ENCODE measurements at places on chromosomes 13 and 19.
A peak's percentile ranks its signal among the peaks of the same experiment; 100 is the strongest.

GRCh38 chr19:7819337-7819736 is 10.7 kb upstream of the EVI5L start:
- no peak for DNase-seq

DNA sequence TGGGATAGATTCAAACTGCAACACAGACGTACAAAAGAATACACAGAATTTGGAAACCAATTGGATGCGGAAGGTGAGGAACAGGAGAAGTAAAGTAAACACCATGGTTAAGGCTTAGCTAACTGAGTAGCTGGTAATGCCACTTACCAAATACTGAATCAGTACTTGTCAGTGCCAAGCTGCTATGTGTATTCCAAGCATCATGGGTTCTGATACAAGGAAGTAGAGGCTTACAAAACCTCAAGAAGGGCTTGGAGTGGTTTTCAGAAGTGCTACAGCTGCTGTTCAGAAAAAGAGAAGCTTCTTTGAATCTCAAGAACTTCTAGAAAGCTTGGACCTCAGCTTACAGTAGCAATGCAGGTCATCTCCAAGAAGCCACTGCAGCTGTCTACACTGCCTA is 35.9 kb upstream of the DCT start:
- DNase-seq: no peak

GRCh38 chr13:80010846-80011245 is 330.1 kb downstream of the SPRY2 start:
- no peak for DNase-seq

DNA sequence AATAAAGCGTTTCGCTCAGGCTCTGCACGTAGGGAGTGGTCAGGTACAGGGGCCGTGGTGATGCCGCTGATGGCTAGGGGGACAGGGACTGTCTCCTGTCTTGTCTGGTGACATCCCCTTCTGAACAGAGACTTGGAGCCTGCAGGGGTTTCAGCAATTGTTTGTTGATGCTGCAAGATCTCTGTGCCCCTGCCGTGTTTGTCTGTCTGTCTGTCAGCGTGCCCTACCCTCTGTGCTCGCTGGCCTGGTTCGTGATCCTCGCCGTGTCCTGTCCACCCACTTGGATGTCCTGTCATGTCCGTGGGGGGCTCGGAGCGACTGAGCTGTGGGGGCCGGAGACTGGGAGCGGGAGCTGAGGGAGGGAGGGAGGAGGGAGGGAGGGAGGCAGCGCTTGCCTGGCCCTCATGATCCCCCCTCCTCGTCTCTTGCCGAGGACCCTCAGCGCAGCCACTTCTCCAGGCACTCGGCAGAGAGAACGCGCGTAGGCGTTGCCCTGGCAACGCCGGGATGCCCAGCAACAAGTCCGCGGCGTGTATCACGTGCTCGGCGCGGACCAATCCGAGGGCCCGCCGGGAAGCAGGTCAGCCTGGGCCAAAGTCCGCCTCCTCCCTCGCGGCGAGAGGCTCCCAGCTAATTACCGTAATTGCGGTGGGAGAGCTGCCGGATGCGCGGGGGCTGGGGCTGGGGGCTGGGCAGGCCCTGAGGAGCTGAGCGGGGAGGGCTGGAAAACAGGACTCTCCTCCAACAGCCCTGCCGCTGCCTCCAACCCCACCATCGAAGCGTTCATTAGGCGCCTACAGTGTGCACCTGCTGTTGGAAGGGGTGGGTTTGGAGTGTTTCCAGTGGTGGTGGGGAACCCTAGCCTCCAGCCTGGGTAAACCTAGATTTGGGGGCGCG is 31.9 kb upstream of the FEM1A start:
- peak; percentile 21 for DNase-seq

DNA sequence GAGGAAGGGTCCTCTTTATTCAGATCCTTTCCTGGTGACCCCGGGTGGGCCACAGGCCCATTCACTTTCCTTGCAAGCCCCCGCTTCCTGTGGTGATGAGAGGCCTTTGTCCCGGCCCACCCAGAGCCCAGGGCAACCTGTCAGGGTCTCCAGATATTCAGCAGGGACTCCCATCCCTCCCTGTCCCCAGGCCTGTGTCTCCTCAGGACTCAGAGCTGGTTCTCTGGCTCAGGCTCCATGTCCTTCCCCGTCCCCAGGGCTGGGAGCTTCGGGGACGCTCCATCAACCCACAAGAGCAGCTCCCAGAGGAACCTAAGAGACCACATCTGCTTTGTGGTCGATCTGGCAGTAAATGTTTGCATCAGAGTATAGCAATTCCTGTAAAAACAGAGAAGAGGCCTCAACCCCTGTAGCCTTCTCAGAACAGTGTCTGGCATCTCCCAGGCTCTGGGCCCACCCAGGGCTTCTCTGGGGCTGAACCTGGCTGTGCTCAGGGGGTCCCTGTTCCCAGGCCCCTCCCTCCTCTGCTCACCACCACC is 7.8 kb downstream of the CEACAM4 start:
- DNase-seq: no peak

GRCh38 chr13:100473087-100473486 is 115.5 kb downstream of the GGACT start:
- DNase-seq: no peak

DNA sequence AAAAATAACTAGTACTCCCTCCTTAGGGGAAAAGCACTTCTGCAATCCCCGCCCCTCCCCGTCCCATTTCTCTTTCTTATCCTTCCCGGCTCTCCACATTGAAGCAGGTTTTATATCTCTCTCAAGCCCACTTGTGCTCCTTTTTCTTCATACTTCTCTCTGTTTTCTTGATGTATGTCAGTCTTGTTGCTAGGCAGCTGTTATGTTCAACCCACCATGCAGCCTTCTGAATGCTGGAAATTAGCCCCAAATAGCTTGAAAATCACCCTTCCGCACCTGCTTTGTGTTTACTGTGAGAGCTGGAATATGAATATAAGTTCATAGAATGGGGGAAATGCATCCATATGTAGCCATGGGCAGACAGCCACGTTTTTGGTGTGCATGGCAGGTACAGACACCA is 461.4 kb downstream of the MYO16 start:
- DNase-seq: no peak

- DNase-seq: no peak
These were observed 14.2 kb upstream of the RASA3 start for GRCh38 chr13:114146629-114147028.

GRCh38 chr19:4063369-4064148 is 3.1 kb downstream of the ZBTB7A start:
- DNase-seq: no peak

DNA sequence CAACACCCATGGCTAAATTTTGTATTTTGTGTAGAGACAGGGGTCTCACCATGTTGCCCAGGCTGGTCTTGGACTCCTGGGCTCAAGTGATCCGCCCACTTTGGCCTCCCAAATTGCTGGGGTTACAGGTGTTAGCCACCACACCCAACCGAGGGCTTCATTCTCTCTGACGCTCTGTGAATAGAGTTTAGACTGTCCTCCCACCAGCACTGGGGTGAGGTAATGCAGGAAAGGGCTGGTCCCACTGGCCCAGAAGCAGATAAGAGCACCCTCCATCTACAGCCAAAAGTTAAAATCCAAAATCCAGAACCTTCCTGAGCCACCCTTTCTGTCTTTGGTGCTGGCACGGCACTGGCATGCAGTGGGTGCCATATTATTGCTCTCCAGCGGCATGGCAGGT is 31.8 kb upstream of the HOMER3 start:
- DNase-seq: no peak

DNA sequence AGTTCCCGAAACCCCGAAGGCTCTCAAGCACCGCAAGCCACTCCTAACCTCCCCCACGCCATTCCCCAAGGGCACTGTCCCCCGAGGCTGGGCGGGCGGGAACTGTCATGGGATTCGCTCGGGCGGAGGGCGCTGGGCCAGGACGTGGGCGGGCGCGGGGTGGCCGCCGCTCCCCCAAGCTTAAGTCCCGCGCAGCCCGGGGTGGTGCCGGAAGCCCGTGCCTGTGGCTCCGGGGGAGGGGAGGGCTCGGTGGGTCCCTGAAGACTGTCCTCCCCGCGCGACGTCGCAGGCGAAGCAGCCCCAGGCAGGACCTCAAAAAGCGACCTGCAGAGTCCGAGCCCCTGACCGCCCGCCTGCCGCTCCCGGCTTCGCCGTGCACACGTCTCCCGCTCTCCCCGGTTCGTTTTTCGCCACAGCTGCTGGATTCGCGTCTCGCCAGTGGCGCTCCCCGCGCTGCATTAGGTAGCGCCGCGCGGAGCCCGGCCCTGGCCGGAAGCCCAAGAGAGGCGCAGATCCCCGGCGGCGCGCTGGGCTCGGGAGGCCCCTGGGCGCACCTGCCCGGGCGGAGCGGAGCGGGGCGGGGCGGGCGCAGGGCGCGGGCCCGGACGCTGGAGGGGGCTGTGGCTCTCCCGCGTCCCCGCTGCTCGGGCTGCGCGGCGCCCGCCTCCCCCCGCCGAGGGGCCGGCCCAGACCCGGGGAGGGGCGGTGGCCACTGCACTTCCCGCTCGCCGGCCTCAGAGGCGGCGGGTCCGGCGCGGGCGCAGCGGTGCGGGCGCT is at the start of gene FARP1:
FARP1 (plus strand) TSS at position 715 of the 777 bp plus-strand sequence. CDS start 70,149 bp downstream, outside the sequence.
- no peak for DNase-seq

DNA sequence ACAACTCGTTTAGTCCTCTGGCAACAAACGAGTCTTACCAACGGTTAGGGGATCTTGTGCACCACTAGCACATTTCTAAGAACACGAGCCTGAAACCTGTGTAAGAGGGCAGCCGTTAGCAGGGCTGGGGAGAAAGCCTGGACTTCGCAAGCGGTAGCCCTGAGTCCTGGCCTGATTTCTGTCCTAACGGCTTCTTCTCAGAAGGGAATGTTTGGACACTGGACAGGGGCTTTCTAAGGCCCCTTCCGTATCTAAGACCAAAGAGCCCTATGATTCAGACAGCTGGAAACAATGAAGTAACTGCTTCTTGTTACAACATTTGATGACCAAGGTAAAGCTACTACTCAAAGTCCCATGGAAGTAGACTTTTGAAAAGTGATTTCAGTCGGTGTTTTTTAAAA is 2.2 kb downstream of the ANKRD10 start:
- DNase-seq: no peak

- no peak for DNase-seq
These were observed 85.5 kb downstream of the ELF1 start for GRCh38 chr13:40933508-40934204.
